ENCODE measurements at places on chromosomes 7 and 10.

- no peak for DNase-seq
Observed at GRCh38 chr7:2063563-2064260, 169.0 kb downstream of the MAD1L1 start.

- no peak for DNase-seq
Observed at GRCh38 chr10:78774614-78774998, 294.2 kb upstream of the ZMIZ1 start.

- no peak for DNase-seq
Observed at GRCh38 chr7:74027683-74028320, at the start of gene ELN. ELN (plus strand) TSS chr7:74028173; CDS start chr7:74028188, 15 bp downstream.

DNA sequence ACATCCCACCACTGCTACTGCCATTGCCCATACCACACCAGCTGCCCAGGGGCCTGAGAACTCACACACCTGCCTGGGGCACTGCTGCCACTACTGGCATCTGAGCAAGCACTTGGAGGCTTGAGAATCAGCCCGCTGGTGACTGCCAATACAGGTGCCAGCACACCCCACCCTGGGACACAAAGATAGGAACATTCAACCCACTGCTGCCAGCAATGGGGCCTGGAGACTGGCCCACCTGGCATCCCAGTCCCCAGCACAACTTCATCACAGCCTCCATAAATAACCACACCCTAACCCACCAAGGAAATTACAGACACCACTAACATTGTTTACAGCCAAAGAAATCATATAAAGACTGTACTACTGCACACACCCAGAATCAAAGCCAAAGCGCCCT lies 115.9 kb downstream of the SLC16A9 start:
- no peak for DNase-seq

GRCh38 chr7:147492606-147493005 lies 1098.0 kb upstream of the C7orf33 start:
- DNase-seq = no peak

GRCh38 chr7:21131897-21132296 lies 296.0 kb upstream of the SP4 start:
- DNase-seq = no peak

GRCh38 chr10:31678575-31679516 lies 249.8 kb downstream of the ARHGAP12 start:
- no peak for DNase-seq

- DNase-seq = no peak
Observed at GRCh38 chr10:131830446-131831130, 70.2 kb upstream of the PPP2R2D start.

- DNase-seq = no peak
Observed at GRCh38 chr7:23298141-23298881, 828 bp upstream of the MALSU1 start.

DNA sequence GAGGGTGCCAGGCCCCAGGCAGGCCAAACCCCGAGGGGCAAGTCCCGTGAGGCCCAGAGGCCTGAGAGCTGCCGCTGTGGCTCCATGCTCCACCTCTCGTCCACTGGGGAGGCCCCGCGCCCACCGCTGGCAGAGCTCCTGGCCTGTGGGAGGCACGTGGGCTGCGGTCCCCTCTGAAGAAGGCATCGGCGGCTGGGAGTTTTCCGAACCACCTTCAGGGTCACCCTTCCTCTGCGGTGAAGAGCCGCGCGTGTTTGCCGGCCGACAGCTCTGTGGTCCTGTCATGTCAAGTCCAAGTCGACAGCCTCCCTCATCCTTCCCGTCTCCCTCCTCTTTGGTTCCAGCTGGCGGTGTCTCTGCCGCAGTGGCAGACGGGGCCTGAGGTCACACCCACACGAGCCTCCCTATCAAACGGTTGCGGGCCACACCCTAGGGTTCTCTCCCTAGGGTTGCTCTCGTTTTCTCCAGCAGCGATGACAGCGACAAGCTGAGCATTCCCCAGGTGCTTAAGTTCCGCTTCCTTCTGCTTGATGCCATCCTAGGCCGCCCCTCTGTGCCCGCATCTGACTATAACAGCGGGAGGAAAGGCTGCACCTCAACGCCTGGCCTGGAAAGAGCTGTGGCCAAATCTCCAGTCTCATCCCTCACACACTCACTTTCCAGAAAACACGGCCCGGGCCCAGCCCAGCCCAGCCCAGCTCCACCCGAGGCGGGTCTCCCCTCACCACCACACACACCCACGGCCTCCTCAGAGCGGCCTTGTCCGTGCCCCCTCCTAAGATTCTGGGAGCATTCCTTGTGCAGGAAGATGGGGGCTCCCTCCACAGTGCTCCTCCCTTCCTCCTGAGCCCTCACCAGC lies 185.0 kb downstream of the ELFN1 start:
- no peak for DNase-seq

DNA sequence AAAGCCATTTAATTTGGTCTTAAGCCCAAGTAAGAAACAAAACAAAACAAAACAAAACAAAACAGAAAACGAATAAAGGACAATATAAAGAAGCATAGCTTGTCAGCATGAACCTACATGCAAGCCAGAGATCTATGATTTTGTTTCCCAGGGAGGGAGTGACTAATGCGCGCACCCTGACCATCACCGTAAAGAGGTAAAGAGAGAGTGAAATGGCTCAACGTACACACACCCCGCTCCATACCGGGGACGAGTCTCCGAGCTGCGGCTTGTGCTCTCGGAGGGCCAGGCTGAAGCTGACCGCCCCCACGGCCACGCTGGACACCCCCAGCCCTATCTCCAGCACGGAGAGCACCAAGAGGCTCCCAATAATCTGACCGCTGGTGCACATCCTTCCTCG lies 1.1 kb downstream of the TMEM196 start:
- DNase-seq = no peak

DNA sequence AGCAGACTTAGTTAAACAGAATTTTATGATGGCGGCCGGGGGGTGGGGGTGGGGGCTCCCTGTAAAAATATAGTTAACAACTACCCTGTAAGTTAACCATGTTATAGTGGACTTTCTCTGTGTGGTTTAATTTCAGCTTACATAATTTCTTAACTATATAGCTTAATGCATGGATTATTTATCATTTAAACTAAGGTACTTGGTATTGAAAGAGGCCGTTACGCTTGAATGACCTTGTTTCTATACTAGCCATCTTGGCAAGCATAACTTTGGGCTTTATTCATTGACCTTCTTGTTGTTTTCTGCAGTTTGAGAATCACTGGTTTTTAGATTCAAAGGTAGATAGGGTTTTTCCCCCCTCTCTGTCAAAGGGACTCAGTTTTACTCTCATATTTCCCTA lies 8.4 kb downstream of the EIF4EBP2 start:
- DNase-seq = no peak

DNA sequence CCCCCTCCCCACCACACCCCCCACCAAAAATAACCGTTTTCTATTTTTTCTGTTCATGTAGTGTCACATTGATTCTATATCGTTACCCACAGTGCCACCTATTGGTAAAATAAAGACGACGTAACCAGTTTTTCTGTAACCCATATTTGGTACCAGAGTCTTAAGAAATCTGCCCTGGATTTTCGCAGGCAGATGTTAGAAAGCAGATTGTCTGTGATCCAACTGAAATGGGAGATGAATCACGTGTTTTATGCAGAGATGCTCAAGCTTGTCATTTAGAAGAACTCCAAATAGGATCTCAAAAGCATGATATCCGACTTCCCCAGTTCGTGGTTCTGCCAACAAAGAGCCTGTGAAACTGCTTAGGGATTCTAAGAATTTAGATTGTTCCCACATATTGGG lies 261.1 kb upstream of the CSTF2T start:
- DNase-seq = no peak

DNA sequence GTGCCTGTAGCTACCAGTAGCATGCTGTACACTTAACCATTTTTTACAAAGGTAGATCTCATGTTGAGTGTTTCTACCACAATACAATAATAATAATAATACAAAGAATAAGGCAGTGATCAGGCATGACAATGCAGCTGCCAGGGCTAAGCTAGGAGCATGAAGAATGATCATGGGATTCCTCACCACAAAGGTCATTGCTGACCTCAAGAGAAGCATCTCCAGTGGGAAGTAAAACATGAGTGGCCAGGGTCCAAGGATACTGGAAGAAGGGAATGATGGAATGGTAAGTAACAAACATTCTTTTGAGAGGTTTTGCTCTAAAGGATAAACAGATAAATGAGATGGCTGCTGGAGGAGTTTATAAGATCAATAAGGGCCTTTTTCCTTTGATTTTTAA lies 591.1 kb downstream of the TNS3 start:
- no peak for DNase-seq

GRCh38 chr10:13820119-13820963 lies 233.6 kb downstream of the PRPF18 start:
- no peak for DNase-seq

- DNase-seq = no peak
Observed at GRCh38 chr10:28181478-28182096, 121.3 kb downstream of the MPP7 start.

GRCh38 chr7:30467271-30467670 lies 11.3 kb downstream of the NOD1 start:
- no peak for DNase-seq

DNA sequence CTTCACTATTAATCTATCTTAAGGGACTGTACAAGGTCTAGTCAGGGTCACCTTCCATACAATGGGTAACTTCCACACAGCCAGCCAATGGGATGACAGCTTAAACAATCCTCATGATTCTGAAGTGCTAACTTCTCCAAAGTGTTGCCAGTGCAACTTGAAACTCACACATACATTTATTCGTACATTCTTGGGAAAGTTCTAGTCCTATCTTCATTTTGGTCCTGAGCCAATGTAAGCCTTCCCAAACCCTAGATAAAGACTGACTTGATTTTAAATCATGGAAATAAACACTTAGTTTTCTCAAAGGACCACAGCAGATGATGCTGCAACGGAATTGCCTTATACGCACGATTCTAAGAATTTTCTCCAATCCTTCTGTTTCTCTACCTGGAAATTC lies 117.5 kb upstream of the COL1A2 start:
- no peak for DNase-seq

DNA sequence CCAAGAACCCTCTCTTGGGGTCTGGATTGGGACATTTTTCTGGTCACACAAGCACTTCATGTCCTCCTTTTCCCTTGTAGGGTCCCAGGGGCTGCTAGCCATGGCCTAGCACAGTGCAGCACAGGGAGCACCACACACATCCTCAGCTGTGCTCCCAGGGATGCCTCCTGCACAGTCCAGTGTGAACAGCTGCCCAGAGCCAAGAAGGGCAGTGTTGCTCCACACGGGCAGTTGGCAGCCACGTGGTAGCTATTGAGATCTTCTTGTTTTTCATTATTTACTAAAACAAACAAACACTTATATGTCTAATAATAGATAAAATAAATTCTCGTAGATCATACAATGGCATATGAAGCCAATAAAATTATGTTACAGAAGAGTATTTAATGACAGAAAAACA lies 13.9 kb upstream of the LANCL2 start:
- DNase-seq = no peak

GRCh38 chr10:5466451-5467206 lies 32.7 kb downstream of the CALML5 start:
- no peak for DNase-seq

- no peak for DNase-seq
Observed at GRCh38 chr10:79123547-79123963, 54.8 kb downstream of the ZMIZ1 start.

DNA sequence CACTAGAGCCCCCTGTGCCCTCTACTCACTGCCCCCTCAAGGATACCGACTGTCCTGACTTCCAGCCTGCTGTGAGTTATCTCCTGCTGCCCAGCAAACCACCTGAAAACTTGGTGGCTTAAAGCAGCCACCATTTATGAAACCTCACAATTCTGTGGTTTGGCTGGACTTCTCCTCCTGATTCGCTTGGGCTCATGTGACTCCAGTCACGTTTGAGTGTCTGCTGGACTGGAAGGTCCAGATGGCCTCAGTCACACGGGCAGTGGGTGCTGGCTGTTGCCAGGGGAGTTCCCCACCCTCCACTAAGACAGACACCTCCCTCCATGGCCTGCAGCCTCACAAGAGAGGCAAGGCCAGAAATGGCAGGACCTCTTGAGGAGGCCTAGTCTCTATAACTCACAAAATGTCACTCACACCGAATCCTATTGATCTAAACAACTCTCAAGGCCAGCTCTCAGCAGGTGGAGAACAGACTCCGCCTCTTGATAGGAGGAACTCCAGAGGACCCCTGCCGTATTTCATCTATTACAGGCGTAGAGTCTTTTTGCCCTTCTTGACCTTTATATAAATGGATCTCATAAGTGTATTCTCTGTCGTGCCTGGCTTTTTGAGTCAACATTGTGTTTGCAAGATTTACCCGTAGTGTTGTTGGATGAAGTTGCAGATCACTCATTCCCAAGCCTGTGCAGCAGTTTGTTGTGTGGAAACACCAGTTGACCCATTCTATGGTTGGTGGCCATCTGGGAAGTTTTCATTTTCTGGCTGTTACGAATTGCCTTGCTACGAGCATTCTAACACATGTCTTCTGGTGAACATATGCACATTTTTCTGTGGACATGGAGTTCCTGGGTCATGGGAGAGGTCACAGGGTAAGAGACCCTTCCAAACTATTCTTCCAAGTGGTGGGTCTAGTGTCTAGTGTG lies 48.3 kb downstream of the ZMIZ1 start:
- DNase-seq = no peak

DNA sequence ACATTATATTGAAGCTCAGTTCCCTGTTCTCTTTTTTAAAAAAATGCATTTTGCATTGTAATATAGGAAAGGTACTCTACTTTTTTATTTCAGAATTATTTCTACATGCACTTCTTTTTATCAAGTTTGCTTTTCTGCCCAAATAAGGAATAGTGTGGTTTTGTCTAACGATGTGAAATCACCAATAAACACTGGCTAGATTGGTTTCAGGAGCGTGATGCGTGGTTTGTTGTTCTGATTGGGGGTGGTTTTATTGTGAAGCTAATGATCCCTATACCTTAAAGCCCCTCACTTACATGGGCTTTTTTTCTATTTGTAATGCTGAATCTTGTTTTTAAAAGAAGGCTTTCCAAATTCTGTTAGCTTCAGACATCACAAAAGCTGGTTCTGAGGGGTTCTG lies 17.6 kb downstream of the ENTPD7 start:
- DNase-seq = no peak

DNA sequence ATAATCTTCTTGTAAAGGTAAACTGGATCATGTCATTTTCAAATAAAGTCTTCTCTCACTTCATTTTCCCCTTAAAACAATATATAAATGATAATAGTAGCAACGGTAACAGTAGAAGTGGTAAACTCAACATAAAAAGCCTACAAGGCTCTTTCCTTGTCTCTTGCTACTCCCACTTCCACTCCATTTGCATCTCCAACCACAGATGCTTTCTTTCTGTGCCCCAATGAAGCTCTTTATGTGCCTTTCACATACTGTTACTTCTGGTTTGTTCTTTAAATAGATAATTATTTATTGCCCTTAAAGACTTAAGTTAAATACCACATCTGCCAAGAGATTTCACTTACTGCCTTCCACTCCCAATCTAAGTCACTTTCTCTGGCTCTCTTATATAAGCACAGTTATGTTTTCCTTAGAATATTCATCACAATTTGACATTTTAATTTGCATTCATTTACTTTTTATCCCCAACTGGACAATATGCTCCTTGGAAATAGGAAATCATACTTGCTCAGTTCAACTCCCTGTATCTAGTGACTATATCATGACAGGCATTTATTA lies 149.9 kb downstream of the CRPPA start:
- DNase-seq = no peak

GRCh38 chr7:95863-96260 lies 96.5 kb upstream of the FAM20C start:
- DNase-seq = no peak

Measured in stimulated activated CD8-positive, alpha-beta memory T cell treated with anti-CD3 and anti-CD28 coated beads, Interleukin-4, amount 100 ng/mL, for 4 hours (primary cell).